ENCODE measurements at places on chromosomes 4 and X.

- DNase-seq = peak; percentile 46
Measured at GRCh38 chr4:53730031-53730805, 138.9 kb upstream of the LNX1 start.

DNA sequence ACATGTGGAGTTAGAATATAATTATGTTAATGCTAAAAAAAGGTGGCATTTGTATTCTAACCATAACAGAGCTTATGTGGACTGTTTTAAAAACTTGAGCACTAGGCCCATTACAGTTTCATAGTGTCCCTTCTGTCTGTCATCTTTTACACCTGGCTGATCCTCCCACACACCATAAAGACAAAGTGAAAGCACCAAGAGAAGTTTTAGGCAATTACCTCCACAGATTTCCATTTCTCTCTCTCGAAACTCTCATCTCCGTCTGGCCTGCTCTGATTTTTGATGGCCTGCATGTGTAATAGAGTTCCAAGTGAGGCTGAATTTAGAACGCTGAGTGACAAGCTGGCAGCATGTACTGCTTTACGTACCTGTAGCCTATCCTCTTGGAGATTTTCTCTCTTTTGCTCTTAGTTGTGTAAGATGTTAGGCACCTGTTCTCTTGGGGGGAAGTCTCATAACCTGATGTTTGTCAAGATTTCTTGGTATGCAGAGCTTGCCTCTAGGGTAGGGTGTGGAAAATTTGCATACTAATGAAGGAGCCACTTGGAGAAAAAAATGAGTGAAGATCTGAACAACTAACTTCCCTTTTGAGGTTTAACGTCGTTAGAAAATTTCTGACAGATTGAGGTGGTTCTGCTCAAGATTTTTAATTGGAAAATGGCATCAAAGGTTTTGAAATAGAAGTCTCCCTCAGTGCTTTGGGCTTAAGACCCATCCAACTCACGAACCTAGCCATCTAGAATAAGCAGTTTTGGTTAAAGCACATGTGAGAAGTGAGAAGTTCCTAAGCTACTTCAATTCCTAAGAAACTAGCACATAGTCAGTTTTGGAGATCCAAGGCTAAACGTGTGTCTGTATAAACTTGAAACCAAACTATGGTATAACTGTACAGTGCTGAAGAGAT lies 57.6 kb upstream of the RAP1GDS1 start:
- DNase-seq = no peak

GRCh38 chr4:95068818-95069478 lies 311.2 kb downstream of the BMPR1B start:
- no peak for DNase-seq

GRCh38 chrX:12052109-12052508 lies 86.2 kb upstream of the FRMPD4 start:
- DNase-seq = no peak

DNA sequence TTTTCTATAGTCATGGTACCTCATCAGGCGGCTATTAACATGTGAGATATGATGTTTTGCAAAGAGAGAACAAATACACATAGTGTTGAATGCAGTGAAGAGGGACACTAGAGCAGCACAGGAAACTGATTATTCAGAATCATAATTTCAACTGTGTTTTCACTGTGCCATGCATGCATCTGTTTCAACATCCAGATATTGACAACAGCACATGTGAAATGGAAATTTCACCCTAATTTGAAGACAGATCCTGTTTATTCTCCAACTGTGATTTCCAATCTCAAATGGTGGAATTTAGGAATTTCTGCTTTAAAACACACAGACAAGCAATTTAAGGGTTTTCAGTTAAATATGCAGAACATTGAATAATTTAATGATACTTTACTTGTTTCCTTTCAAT lies 288.6 kb downstream of the KCTD8 start:
- no peak for DNase-seq

DNA sequence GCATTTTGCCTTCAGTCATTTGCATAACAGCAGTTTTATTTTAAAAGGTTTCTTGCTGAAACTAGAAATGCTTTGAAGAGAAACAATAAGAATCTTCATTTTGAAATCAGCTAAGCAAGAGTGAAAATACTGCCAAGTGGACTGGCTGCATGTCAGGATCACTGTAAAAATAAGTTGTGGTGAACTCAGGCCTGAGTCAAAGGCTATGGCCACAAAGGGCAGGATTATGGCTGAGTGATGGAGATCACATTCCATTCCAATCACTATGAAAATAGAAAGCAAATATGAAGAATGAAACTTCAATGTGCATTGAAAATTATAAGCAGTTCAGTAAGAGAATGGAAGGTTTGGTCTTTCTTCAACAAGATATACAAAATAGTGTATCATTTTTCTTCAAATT lies 224.5 kb downstream of the PCDH18 start:
- DNase-seq = no peak

GRCh38 chr4:132809298-132810032 lies 339.6 kb upstream of the PCDH10 start:
- no peak for DNase-seq

DNA sequence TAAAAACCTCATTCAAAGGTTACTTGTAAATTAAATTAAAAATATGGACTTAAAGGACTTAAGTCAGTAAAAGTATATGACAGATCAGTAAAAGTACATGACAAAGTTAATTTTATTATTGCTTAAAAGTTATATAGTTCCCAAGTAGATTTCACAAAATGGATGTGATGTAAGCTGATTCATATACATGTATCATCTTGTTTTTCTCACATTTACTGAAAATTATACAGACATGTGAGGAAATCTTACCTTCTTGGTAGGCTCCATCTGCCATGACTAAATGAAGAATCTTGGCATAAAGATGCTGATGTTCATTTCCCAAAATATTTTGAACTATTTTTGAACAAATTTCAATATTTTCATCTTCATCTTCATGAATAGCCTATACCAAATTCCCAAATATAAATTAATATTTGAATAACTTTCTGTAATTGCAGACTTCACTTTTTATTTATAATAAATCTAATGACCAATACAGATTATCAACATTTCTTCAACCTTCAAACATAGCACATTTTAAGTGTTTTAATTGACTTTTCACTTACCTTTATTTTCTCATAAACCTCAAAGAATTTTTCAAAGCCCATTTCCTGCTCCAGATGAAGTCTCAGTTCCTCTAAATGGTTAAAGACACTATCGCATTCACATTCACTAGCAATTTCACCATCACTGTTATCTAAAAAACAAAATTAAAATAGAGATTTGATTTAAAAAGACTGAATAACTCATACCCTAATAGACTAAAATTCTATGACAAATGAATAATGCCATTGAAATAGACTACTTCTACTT lies 129.4 kb upstream of the SH3RF1 start:
- no peak for DNase-seq

DNA sequence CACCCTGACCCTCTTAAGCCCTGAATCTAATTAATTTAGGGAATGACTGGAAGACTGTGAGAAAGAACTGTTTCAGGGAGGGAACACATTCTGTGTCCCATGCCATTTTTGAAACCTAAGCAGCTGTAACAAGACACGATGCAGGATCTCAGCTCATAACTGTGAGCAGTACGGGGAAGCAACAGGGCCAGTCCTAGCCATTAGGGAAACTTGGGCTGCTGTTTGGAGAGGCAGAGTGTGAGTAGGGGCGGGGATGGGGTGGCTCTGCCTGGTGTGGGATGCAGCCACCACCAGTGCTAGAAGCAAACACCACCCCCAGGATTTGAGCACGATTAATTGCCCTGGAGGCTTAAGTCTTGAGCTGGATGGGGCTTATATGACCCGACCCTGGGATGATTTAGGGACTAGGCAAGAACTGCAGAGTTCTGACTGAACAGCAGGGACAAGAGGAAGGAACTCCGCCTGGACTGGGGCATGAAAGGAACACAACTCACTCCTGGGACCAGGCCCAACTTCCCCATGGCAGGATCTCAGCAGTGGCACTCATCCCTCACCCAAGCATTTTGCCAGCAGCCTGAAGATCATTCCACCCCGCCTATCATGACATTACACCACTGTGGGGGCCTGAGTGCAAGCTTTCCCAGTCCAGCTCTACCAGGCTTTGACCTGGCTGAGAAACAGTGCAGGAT lies 43.1 kb downstream of the ATRX start:
- DNase-seq = no peak

DNA sequence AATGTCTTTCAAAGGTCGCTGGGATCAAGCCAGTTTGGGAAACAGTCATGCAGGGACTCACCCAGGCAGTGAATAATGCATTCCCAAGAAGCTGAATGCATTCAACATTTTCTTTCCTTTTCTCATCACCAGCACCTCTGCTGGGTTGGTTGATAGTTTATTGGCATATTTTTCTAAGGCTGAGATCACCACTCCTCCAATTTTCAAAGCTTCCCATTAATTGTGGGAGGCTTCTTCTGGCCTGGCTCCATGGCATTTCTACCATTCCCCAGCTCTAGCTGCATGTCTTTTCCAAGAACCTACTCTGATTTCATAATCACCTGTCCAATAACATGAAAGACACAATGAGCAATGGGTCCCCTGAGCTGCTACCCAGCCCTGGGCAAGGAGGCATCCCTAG lies 35.8 kb downstream of the CHRDL1 start:
- DNase-seq = no peak

DNA sequence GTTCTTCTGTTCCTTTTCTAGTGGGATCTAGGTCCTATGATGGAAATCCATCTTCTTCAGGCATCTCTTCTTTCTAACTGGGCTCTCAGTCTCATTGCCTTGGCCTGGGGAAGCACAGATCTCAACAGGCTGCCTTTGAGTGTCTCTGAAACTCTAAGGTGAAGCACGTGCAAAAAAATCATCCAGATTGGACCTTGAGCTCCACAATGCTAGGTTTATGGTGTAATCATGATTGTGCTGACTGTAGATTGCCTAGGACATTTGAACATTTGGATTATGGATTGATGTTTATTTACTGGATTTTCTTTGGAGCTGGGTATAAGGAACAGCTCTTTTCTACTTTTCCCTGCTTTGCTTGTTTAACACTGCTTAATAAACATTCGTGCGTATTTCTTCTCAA lies 191.5 kb upstream of the NR3C2 start:
- no peak for DNase-seq

DNA sequence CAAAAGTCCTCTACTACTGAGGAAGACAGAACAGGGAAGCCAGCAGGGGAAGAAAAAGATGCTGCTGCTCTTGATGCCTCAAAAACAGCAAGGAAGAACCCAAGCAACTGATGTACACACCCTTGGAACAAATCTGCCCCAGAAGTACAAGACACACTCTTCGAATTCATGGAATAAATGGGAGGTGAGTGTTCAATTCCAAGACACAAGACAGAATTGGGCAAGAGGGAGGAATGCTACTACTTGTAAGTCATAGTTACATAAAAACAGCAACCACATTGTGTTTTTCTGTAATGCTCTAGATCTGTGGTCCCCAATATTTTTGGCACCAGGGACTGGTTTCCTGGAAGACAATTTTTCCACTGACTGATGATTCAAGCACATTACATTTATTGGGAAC lies 58.0 kb upstream of the H2AZ1 start:
- no peak for DNase-seq

GRCh38 chrX:1629244-1629643 lies 14.4 kb downstream of the ASMT start:
- no peak for DNase-seq

GRCh38 chr4:137621056-137621455 lies 88.8 kb upstream of the PCDH18 start:
- DNase-seq = no peak

DNA sequence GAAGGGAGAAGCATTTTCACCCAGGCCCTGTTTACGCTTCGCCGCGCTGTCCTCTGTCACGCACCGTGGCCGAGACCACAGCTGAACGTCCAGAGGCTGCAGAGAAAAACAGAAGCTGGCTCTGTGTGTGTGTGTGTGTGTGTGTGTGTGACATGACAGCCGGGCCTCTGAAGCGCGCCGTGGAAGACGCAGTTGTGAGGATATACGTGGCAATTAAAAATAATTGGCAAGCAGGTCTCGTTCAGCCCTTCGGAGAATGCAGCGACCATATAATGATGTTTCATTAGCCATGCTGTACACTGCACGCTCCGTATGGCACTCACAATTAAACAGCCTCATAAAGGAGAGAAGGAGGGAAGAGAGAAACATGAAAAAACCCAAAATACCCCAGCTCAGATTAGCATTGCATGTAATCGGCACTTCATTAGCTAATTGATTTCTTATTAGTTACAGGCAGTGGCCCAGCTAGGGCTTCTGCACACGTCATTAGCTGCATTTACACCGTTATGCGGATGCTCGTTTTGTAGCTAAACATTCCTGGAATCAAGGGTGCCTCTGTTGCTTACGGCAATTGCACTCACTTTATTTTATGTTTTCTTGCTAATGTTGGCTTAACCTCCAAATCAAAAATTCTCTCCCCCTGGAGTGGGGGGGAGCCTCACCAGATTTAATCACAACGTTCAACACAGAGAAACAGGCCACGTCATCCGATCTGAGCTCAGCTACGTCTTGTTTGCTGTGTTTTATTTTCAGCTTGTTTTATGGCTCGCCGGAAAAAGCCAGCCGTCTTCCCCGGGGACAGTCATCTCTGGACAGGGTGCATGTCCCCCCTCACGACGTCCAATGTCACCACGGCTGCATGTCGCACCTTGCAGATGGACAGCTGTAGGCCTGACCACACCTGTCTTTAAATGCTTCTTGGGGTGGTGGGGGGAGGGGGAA lies 74.6 kb upstream of the SHOX start:
- no peak for DNase-seq

DNA sequence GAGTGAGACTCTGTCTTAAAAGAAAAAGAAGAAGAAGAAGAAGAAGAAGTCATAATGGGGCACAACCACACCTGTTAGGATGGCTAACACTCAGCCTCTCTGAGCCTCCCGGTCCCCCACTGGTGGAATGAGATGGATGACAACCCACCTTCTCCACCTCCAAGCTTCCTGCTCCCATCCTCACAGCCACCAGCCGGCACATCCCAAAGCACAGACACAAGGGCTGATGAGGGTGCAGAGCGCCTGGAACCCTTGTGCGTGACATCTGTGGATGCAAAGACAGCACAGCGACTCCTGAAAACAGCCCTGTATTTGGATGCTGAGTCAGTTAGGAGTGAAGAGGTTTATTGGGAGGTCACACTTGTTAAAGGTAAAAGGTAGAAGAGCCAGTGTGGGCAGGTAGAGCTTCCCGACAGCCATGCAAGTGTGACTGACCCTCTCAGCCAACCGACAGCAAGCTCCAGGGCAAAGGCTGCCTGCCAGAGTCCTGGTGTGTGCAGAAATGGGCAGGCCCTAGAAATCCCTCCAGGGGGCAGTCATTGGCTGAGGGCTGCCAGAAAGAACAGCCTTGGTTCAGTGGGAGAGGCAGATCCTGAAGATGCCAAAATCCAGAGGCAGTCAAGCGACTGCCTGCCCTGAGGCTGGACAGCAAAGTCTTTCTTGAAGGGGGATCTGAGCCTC lies 26.6 kb upstream of the MAN2B2 start:
- DNase-seq = peak; percentile 17

Measured in NCI-H526 treated with DMSO at 0.1 percent for 48 hours (cell line).